ENCODE measurements at places on chromosomes 3 and 15.

DNA sequence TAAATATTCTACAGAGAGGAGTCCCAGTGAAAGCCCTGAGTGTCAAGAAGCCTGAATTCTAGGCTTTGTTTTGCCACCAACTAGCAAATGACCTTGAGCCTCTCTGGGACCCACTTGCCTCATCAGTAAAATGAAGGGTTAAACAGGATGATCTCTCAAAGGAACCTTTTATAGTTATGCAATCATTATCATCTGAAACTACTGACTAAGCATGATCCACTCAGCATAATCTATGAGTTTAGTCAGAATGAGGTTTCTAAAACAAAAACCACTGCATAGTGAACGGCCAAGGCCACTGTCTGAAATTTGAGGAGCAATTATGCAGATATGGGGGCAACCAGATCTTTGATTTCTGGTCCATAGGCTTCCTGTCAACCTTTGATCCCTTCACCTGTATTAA, 319.0 kb downstream of the MECOM start:
- peak; percentile 28 for DNase-seq

- peak; percentile 34 for DNase-seq
Measured at GRCh38 chr3:142645236-142645793, 49.1 kb downstream of the PLS1 start.

GRCh38 chr15:76239786-76240185, 71.5 kb downstream of the ETFA start:
- DNase-seq = no peak

DNA sequence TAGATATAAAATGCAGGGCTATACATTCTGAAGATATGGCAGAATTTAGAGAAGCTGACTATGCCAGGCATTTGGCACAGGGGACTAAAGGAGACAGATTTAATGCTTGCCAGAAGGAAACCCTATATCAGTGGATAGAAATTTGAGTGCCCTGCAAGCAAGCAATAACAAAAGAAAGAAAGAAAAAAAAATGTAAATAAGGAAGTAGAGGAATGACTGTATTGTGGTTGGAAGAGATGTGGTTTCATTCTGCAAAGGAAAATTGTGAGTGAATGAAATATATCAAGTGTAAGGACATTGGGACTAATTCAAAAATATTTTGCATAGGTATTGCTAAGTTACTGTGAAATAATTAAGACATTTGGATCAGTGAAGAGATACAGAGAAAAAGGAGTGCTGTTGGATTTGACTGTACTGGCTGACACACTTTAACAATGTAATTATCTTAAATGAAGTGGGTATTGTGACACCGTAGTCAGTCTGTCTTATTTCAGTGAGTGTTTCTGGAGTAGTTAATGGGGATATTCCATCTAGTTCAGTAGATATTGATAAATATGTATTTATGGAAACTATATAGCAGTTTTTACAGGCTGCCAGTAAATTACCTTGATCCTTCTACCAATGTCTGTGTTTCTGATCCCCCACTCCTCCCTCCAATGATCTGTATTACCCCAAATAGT, 418.2 kb downstream of the CNTN4 start:
- DNase-seq = no peak

DNA sequence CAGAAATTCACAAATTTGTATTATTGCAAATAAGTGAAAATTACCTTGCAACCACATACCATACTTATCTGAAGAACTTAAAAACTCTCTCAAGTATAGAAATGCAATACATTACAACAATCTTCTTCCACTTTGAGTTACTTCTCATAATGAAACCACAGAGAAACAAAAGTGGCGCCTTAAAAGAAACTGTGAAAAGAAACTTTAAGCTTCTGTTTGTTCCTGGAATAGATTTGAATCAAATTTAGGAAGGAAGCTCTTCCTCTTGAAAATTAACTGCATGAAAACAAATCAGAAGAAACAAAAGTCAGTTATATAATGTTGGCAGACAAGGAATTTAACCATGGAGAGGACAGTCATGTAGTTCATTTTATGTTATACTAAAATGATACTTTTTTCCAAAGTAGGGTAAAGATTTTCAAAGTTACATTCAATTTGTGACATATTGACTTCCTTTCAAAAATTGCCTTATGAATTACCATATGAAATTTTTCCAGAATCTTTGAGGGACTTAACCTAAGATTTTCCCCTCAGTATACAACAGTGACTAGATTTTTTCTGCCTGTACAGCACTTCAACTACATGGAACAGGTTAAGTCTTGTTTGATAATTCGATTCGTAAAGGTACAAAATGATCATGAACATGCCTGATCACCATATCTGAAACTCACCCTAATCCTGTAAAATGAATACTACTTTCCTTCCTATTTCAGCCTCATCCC, 57.6 kb upstream of the TNFSF10 start:
- no peak for DNase-seq

DNA sequence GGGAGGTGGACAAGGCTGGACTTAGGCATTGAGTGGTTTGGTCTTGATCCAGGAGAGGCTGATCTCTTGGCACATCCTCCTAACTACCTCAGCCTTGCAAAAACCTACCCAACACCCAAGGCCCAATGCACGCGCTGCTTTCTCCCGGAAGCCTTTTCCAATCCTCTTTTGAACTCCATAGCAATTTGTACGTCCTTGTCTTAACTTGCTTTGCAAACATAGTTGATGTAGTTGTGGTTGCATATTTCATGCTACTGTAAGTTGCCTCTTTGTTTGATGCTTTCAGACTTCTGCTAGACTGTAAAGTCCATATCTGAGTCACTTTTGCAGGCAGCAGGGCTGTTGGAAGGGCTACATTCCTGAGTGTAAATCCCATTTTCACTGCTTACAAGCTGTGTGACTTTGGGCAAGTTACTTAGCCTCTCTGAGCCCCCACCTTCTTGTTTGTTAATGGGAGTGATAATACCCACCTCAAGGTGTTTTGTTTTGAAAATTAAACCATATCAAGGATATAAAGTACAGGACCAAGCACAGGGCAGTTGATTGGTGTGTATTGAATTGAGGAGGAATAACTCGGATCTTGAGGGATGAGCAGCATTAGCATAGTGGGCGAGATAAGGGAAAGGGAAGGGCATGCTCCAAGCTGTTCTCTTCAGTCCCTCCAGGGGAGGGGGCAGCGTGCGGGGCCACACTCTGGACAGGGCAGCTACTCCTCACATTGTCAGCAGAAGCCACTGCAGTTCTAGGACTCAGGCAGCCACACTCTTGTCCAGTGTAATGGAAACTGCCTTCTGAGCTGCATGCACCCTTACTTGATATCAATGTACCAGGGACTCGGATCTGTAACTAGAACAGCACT, 28.8 kb downstream of the SIAH2 start:
- DNase-seq = no peak

Measured in HS-5 (cell line).